ENCODE measurements at places on chromosomes 1 and 21.

- DNase-seq = no peak
Observed at GRCh38 chr1:28778021-28778420, 33.9 kb upstream of the OPRD1 start.

DNA sequence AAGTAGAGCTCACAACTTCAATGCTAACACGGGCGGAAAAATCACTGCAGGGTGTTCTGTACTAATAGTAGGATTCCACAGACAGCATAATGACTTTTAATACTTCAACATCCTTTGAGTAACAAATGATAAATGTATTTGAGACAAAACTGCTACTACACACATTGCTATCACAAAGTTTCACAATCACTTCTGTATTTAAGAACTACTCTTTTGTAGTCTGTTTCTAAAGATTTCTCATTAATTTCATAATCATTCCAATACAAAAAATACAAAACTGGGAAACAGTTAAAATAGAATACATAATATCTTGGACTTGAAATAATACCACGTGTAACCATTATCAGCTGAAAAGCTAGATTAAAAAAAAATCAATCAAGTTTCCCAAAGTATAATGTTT, 2.7 kb downstream of the HMGN1 start:
- DNase-seq = no peak

- DNase-seq = peak; percentile 74
Observed at GRCh38 chr1:160795951-160796383, at the start of gene LY9. Gene LY9 (plus strand): TSS chr1:160796174. CDS start chr1:160796188, 14 bp downstream.

- DNase-seq = no peak
Observed at GRCh38 chr1:228100822-228101613, 2.1 kb downstream of the C1orf35 start.

DNA sequence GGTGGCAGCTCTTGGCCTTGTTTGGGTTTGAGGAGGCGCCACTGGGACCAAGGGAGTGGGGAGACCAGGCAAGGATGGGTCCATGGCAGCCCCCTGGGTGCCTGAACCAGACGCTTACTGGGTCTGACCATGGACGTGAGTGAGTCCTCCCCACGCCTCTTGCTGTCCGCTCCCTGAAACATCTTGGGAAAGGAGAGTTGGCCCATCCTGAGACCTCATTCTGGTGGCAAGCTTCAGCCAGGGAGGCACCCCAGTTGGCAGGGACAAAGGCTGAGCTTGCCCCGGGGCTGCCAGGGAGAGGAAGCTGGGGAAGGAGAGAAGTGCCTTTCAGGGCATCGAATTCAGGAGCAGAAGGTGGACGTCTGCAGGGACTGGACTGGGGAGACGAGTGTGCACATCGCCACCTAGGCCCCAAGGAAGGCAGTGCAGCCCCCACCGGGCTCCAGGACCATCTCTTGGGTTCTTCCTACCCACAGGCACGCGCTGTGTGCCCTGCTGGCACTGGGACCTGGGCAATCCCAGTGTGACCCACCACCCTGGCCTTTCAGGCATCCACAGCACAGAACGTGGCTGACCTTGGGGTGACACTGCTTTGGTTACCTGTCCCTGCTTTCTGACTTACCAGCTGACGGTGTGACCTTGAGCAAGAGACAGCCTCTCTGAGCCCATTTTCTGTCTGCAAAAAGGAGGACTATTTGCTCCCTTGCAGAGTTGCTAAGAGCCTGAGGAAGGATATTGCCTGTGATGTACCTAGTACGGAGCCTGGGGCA, 132.9 kb upstream of the WNT4 start:
- DNase-seq = peak; percentile 4

DNA sequence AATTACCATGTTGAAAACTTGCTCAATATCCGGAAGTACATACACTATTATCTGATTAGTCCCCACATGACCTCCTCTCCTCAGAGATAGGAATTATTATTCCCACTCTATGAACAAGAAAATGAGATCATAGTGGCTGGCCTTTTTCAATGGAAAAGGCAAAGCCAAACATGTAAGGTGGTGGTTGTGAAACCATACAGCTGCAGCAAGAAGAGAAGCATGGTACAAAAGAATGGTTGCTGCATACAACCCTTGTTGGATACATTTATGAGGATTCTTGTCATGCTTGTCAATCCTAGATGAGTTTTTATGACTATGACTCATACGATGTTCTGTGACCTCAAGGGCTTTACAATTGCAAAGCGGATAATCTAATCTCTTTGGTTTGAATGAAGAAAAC, 514.7 kb downstream of the PLPP3 start:
- DNase-seq = no peak

DNA sequence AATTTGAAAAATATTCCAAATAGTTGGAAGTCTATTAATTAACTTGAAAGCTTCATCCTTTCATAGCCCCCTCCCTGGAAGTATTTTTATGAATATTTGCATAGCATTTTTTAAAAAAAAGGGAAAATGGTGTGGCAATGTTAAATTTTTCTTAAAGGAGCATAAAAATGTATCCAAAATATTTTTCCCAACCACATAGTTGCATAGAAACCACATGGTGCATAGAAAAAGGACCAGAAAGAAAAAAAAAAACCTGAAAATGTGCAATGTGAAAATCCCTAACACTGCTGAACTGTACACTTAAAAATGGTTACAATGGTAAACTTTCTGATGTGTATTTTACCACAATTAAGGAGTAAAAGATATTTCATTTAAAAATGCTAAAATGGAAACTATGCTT, 8.0 kb downstream of the C1orf167 start:
- no peak for DNase-seq

DNA sequence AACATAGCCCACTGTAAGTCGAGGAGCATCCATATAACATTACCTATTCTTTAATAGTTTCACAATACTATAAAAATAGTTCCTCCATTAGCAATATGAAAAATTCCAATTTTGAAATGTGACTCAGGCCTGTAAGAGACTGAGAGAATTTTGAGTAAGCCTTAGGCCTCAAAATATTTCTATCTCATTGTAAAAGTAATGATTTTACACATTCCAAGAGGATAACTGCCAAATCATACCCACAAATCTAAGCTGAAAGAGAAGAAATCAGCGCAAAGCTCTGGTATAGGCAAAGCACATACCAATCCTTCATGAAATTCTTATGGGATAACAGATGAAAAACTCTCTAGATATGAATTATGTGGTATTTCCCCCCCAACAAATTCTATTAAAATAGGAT, 144.1 kb downstream of the CDC42BPA start:
- no peak for DNase-seq

- no peak for DNase-seq
Observed at GRCh38 chr1:208616776-208617175, 372.6 kb upstream of the PLXNA2 start.

DNA sequence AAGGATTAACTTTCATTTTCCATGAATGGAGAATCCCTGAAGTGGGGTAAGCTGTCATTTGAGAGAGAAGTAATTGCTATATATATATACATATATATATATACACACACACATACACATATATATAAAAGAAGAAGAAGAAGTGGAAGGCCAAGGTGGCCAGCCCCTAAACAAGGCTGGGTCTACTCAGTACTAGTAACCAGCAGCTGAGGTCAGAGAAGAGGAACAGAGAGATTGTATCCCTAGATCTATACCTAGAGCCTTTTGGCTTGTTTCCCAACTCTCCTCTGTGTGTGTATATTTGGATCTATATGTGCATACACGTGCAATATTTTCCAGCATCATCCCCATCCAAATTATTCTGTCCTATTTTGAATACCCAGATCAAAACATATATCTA, 5.2 kb downstream of the TNFSF4 start:
- DNase-seq = no peak

DNA sequence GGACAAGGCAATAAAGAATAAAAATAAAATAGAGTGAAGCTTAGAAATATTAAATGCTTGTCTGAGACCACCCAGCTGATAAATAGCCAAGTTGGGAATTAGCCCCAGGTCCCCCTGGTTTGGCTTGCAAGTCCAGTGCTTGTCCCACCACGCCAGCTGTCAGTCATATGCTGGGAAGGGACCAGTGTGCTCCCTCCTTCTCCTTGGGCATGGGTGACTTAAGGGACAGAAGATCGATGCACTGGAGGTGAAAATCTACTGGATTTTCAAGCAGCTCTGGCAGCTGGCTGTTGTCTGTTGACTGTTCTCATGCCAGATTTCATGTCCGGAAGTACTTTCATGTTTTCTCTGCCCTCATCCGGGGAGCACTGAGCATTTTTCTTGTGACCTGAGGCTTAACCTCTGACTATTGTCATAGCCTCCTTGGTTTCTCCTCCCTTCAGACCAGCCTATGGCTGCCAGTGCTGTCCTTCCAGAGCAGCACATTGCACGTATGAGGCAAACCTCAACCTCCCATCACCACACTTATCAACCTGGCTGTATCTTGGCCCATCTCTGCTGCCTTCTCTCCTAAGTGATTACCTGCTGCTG, 12.4 kb downstream of the LMOD1 start:
- DNase-seq = no peak

GRCh38 chr1:34130306-34130705, 34.7 kb downstream of the CSMD2 start:
- no peak for DNase-seq

DNA sequence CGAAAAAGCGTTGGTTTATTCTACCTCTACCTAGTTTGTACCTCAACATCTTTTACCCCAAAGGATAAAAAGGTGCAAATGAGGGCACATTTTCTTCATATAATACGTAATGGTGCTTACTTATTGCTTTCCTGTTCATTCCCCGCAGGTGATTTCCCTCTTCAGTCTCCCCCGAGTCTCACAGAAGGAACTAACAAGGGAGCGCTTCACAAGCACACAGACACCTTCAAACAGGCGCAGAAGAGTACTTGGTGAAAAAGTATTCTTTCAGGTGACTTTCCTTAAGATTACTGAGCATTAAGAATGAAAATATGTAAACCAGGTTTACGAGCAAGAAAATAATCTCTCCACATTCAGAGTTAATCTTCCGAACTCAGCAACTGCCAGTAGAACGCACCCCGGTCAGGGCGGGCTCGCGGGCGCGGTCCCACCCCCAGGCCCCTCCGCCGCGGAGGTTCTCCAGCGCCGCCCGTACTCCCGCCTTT, 511 bp upstream of the RABGAP1L start:
- DNase-seq = no peak

DNA sequence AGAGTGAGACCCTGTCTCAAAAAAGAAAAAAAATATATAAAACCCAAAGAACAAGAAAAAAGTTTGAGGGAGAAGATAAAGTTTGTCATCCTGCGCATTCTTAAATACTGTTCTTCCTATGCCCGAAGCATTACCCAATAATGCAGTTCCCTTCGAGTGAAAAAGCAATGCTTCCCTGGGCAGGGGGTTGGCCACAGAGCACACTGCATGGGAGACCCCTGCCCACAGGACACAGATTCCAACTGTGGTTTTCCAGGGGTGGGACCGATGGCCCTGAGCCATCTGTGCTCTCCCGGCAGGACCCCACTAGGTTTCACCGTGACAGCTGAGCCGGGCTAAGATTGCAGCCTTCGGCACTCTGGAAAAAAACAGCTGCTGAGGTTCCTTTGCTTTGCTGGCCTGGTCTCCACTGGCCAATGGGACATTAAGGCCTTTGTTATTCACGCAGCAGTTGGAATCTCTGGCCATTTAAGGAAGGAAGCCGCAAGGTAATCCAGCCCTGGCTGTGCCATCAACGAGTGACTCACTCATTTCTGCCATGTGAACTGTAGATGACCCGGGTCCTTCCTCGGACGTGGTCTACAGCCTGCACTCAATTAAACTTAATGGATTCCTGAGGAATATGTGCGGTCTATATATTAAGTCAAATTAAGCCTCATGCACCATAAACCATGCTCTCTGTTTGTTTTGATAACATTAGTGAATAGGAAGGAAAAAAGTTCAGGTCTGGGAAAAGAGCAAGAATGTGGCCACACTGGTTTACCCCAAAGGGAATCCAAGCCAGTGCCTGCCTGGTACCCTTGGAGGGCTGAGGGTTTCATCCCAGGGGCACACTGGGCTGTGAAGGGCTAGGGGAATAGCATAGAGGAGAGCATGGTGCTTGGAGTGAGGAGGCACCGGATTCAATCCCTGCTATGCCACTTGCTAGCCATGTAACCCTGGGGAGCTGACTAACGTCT, 163.2 kb downstream of the ZBTB18 start:
- DNase-seq = no peak

GRCh38 chr1:223001653-223002634, 141.1 kb downstream of the TLR5 start:
- no peak for DNase-seq

DNA sequence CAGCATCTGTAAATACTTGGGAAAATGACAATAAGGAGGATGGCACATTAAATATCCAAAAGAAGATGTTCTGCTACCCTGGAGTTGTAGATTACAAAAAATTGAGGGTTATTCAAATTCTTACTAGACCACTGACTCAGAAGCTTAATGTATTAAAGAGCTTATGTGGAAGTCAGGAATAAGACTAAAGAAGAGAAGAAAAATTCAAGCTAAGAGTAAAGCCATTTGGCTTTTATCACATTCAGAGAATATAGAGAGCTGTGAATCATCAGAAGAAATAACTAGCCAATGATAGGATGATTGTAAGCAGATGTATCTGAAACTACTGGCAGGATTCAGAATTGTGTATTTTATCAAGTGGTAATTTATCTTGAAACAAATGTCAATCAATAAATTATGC, 237.0 kb downstream of the TBX15 start:
- DNase-seq = no peak

- no peak for DNase-seq
Observed at GRCh38 chr1:213921712-213922111, 66.1 kb upstream of the PROX1 start.

DNA sequence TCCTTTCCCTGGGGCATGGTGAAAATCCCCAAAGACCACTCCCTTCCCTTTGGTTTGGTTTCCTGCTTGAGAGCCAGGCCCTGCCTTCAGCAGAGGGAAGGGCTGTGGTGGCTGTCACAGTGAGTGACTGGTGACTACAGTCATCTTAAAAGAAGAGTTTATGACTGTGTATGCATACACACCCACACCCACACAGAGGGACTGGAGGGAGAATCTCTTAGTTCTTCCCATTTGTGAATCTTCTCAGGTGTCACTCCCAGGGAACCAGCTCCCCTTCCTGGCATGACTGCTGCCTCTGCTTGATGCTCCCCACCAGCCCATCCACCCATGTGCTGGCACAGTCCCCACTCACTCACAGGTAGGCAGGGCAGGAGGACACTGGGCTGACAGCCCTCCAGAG, 3.9 kb upstream of the KCNA2 start:
- no peak for DNase-seq

DNA sequence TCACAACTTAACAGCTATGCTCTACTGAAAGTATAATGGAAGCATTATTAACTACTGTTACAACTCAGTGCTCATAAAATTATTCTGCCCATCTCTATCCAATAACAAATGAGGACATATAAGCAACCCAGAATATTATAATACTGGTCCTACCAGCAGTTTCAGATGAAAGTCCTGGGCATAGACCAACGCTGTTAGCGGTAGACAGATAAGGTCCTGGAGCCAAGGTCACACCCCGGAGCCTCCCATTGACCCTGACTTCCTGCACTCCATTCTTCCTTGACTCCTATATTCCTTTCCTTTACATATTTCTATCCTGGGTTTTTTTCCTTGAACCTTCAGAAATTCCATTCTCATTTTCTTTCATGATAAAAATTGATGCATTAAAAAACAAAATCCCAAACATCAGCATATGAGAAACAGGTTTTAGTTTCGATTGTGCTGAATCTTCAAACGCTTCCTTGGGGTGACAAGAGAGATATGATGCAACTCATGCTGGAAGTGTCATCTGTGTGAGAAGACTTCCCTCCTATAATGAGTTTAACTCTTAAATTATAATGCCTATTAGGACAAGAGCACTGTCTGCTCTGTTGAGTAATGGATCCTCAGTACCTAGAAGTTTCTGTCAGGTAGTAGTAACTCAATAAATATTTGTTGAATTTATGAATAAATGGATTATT, 831.1 kb downstream of the LRRIQ3 start:
- DNase-seq = no peak
